ENCODE measurements at places on chromosomes 1 and 21.
A peak's percentile ranks its signal among the peaks of the same experiment; 100 is the strongest.

DNA sequence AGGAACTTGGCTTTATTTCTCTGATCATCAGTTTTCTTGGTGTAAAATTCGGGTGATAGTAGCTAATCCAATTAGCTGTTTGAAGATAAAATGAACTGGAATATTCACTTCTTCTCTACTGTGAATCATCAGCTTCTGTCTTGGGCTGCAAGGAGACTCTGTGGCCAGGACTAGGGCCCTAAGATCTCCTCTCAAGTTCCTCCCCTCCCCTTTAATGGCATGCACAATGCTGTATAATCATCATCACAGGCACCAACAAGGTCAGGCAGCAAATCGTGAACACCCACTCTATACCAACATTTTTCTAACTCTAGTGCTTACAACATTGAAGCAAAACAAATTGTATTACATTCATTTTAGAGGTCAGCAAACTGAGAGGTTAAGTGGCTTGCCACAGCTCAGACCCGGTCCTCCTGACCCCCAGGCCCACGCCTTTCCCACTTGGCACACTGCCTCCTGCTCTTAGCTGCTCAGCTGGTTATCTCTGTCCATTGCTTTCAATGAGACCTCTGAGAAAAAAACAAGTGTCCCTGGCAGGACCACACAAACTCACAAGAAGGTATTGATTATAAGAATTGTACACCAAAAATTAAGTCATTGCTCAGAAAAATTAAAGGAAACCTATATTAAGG, 31.8 kb downstream of the LRRC52 start:
- no peaks in the 10 kb centered on the region for H3K4me1 ChIP-seq
- H3K27me3 ChIP-seq, result peaks cover 9% of the 10 kb centered on the region
- H3K27ac ChIP-seq, result no peak overlapping the region
- no peaks in the 10 kb centered on the region for H3K36me3 ChIP-seq
- H3K4me3 ChIP-seq, result no peak overlapping the region
- DNase-seq, result no peak

DNA sequence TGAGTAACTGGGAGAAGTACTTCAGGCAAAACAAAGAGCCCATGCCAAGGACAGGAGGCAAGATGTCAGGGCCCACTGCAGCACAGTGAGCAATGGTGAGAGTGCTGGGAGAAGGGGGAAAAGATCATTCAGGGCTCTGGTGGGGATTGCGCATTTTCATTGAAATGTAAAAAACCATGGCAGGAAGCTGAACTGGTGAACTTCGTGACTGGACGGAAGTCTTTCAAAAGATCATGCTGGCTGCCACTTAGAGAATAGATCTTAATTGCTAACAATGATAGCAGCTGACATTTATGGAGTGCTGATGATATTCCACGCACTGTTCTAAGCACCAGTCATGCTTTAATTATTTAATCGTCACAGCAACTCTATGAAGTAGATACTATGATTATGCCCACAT, 107.0 kb downstream of the TGFBR3 start:
- H3K4me1 ChIP-seq, result peaks cover 14% of the 10 kb centered on the region
- no peak overlapping the region for H3K4me3 ChIP-seq
- DNase-seq, result no peak

- H3K36me3 ChIP-seq, result no peaks in the 10 kb centered on the region
- H3K27ac ChIP-seq, result no peak overlapping the region
- H3K4me3 ChIP-seq, result no peak overlapping the region
- H3K27me3 ChIP-seq, result no peaks in the 10 kb centered on the region
Measured at GRCh38 chr21:31142600-31142999, 104.3 kb upstream of the KRTAP19-8 start.

DNA sequence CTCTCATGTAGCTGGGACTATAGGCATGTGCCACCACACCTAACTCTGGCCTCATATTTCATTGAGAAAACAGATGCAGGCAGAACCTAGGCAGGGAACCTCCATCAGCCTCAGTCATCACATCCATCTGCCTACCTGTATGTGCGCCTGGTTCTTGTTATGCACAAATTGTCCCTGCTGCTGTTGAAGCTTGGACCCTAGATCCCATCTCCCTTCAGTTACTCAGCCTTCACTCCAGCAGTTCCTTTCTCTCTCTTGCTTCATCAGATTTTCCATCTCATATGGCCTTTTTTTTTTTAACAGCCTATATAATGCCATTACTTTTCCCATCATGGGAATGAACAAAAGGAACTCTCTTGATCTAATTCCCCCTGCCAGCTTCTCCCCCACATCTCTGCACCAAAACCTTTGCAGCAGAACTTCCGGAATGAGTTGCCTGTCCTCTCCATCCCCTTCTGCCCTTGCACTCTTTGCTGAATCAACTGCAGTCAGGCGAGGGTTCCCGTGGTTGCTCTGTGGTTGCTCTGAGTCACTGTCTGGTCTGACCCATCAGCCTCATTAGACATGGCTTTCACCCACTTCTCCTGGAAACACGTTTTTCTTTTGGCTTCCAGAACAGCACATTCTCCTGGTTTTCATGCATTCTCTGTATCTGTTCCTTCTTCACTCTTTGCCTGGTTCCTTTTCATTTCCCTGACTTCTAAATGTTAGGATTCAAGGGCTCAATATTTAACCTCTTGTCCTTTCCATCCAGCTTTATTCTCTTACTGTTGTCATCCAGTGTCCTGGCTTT, 41.5 kb downstream of the UBE4B start:
- peak overlapping the region; percentile 43 for H3K4me3 ChIP-seq
- peak; percentile 77 for DNase-seq
- H3K27ac ChIP-seq, result peak overlapping the region; percentile 14
- peaks cover 26% of the 10 kb centered on the region for H3K4me1 ChIP-seq

- peaks cover 26% of the 10 kb centered on the region for H3K4me1 ChIP-seq
- peak overlapping the region; percentile 58 for H3K27ac ChIP-seq
- peaks cover 6% of the 10 kb centered on the region for H3K27me3 ChIP-seq
- no peak overlapping the region for H3K4me3 ChIP-seq
- no peaks in the 10 kb centered on the region for H3K36me3 ChIP-seq
Measured at GRCh38 chr1:12161324-12161661, 5.5 kb upstream of the TNFRSF1B start.

GRCh38 chr1:112393631-112393974, 2.4 kb upstream of the CTTNBP2NL start:
- H3K27ac ChIP-seq, result peak overlapping the region; percentile 98
- peak overlapping the region; percentile 98 for H3K4me3 ChIP-seq
- peak; percentile 24 for DNase-seq
- peaks cover 53% of the 10 kb centered on the region for H3K4me1 ChIP-seq

DNA sequence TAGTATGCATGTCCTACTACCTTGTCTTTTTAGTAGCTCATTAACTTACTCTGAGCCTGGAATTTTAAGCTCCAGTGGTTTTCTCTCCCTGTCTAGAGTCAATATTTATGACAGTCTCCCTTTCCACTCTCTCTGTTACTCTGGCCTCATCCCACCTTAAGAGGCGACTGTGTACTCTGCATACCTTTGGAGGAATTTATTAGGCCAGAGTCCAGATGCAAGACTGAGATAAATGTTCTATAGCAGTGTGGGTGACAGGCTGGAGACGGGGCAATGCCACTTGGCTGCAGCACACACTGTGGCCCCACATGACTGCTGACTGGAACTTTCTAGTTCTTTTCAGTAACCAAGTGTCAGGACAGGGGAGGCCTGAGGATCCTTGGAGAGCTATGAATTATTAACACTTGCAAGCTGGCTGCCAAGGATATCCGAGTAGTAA, 4.1 kb upstream of the PDZK1 start:
- H3K27ac ChIP-seq, result no peak overlapping the region
- no peaks in the 10 kb centered on the region for H3K27me3 ChIP-seq
- H3K4me1 ChIP-seq, result peaks cover 22% of the 10 kb centered on the region
- no peak for DNase-seq
- H3K4me3 ChIP-seq, result no peak overlapping the region

- peak overlapping the region; percentile 94 for H3K27ac ChIP-seq
- peak overlapping the region; percentile 13 for H3K4me3 ChIP-seq
- no peaks in the 10 kb centered on the region for H3K36me3 ChIP-seq
- no peak for DNase-seq
- H3K4me1 ChIP-seq, result peaks cover 50% of the 10 kb centered on the region
- no peaks in the 10 kb centered on the region for H3K27me3 ChIP-seq
Measured at GRCh38 chr1:59444520-59444919, 147.6 kb downstream of the FGGY start.

DNA sequence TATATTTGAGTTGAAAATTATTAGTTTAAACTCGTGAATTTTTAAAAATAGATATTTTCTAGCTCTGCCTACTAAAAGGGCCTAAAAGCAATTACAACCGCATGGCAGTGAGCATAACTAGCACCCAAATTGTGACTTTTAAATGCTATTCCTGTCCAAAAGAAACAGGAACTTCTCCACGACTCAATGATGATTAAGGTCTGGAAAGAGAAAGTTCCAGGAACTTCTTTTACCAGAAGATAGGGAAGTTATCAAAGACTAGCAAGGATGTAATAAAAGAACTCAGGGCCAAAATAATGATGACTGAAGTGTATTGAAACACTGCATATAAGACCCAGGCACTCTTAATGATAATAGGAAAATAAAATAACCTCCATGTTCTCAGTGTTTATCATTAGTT, 313.0 kb downstream of the PLPP3 start:
- no peak overlapping the region for H3K27ac ChIP-seq
- no peaks in the 10 kb centered on the region for H3K4me1 ChIP-seq
- H3K36me3 ChIP-seq, result no peaks in the 10 kb centered on the region
- no peak overlapping the region for H3K4me3 ChIP-seq
- DNase-seq, result no peak
- peaks cover 12% of the 10 kb centered on the region for H3K27me3 ChIP-seq

GRCh38 chr21:31151156-31152045, 113.1 kb upstream of the KRTAP19-8 start:
- no peak overlapping the region for H3K4me3 ChIP-seq
- no peak for DNase-seq
- H3K27me3 ChIP-seq, result no peaks in the 10 kb centered on the region
- H3K27ac ChIP-seq, result no peak overlapping the region
- H3K36me3 ChIP-seq, result no peaks in the 10 kb centered on the region

DNA sequence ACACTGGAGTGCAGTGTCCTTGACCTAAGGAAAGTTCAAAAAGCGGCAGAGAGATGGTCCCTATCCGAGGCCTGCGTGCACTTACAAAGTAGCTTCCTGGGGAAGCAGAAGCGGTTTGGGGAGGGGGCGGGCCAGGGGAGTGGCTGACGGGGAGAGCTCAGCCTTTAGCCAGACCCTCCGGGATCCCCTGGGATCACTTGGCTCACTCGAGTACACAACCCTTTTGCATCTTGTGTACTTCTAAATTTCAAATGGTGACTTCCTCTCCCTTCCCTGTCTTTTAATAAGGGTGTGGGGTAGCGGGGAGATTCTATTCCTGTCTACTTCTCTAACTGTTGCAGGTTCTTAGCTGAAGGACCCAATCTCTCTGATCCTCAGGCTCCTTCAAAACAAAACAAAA, 18.1 kb upstream of the SNX27 start:
- DNase-seq, result no peak
- no peaks in the 10 kb centered on the region for H3K27me3 ChIP-seq
- H3K27ac ChIP-seq, result no peak overlapping the region

GRCh38 chr21:41897047-41897669, 18.0 kb upstream of the PRDM15 start:
- no peak for DNase-seq
- H3K27me3 ChIP-seq, result no peaks in the 10 kb centered on the region
- peaks cover 55% of the 10 kb centered on the region for H3K36me3 ChIP-seq
- no peak overlapping the region for H3K4me3 ChIP-seq

GRCh38 chr1:2085080-2085479, 34.9 kb downstream of the PRKCZ start:
- no peak overlapping the region for H3K27ac ChIP-seq
- no peak for DNase-seq
- H3K4me1 ChIP-seq, result no peaks in the 10 kb centered on the region
- H3K4me3 ChIP-seq, result no peak overlapping the region
- no peaks in the 10 kb centered on the region for H3K36me3 ChIP-seq

- peak; percentile 27 for DNase-seq
- peak overlapping the region; percentile 73 for H3K27ac ChIP-seq
- peaks cover 83% of the 10 kb centered on the region for H3K36me3 ChIP-seq
- no peak overlapping the region for H3K4me3 ChIP-seq
Measured at GRCh38 chr1:112605633-112606327, 13.2 kb downstream of the ST7L start.

DNA sequence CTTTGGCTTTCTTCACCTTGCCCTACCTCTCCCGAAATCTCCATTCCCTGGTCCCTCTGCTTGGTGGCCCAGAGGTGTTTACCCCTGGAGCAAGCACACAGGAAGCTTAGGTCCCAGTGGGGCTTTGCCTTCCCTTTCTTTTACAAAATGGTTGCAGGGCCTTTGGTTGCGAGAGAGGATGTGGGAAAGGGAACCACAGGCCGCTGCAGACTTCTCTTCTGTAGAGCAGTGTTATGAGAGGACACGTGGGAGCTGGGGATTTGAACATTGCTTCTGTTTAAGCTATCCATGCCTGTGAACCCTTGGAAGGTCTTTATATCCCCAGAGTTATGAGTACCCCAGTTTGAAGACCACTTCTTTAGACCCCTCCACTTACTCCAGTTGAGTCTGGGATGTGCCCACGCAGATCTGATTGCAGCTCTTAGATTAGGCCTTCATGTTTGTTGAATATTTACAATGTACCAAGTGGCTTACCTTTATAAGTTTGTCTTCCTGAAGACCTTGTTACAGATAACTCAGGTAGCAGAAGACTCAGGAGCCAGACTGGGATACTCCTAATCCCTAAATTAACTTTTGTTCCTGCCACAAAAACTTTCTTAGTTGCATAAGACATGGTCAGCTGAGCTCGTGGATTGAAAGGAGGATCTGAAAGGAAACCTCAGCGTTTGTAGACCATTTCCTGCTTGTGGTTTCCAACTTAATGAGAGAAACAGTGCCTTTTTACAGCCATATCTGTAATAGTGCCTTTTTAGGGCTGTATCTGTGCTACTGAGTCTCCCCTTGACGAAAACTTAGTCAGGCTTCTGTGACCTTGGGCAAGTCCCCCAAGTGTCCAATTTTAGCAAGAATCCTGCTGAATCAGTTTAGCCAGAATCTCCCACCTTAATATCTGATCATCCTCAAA, 21.9 kb upstream of the IVNS1ABP start:
- no peaks in the 10 kb centered on the region for H3K27me3 ChIP-seq
- H3K27ac ChIP-seq, result no peak overlapping the region
- no peak overlapping the region for H3K4me3 ChIP-seq
- no peak for DNase-seq

DNA sequence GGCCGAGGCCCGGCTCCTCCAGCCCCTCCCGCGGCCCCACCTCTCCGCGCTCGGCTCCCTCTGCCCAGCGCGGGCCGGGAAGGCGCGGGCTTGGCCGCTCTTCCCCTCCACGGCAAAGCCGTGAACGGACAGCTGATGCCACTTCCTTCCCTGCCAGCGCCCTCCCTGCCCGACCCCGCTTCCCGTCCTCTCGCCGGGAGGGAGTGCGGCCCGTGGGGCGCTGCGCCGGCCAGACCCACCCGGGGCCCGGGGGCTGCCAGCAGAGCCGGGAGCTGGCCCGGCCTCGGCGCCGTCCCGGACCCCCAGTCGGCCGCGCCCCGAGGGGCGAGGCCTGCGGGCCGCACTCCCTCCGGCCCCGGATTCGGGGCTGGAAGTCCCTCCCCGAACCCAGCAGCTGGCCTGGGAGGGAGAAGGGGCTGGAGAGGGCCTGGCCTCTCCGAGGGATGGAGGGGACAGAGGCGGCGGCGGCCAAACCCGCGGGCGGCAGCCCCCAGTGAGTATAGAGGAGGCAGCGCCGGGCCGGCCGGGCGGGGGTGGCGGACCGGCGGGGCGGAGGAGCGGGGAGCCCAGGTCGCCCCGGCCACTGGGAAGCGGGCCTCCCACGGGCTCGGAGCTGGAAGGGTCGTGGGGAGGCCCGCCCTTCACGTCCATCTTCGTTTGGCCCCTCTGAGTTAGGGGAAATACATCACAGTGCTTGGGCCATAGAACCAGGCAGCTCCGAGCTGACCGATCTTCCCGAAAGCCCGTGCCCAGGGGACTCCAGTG, at the start of gene KIAA1614:
Gene KIAA1614, plus strand, starts transcription at position 97 of the 765 bp plus-strand sequence. Its CDS starts 347 bp downstream, at position 444.
- no peak for DNase-seq
- H3K4me3 ChIP-seq, result peak within 1 kb of the TSS; percentile 21
- no peak within 1 kb of the TSS for H3K27ac ChIP-seq
- no peaks in the 10 kb centered on the region for H3K36me3 ChIP-seq
- H3K4me1 ChIP-seq, result no peaks in the 10 kb centered on the region

Measured in MCF 10A (cell line).